ENCODE measurements at places on chromosomes 5 and 9. TPM values are rescaled to one million over a fixed set of nuclear protein-coding genes. Genes with fewer than 3 reads are reported as not detected.
A peak's percentile ranks its signal among the peaks of the same experiment; 100 is the strongest.

- no peak for DNase-seq
Observed at GRCh38 chr5:112958093-112959088, 18.2 kb upstream of the DCP2 start.

DNA sequence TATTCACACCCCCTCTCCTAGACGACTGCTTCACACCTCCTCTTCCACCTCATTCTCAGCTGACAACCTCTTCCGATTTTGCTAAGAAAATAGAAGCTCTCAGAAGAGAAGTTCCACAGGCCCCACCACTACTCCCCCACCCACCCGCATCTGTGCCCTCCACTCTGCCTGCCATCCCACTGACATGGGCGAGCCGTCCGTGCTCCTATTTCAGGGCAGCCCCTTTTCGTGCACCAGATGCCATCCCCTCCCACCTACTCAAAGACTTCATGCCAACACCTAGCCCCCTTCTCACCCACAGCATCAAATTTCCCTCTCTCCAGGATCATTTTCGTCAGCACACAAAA is 34.6 kb upstream of the JADE2 start:
- no peak for DNase-seq

DNA sequence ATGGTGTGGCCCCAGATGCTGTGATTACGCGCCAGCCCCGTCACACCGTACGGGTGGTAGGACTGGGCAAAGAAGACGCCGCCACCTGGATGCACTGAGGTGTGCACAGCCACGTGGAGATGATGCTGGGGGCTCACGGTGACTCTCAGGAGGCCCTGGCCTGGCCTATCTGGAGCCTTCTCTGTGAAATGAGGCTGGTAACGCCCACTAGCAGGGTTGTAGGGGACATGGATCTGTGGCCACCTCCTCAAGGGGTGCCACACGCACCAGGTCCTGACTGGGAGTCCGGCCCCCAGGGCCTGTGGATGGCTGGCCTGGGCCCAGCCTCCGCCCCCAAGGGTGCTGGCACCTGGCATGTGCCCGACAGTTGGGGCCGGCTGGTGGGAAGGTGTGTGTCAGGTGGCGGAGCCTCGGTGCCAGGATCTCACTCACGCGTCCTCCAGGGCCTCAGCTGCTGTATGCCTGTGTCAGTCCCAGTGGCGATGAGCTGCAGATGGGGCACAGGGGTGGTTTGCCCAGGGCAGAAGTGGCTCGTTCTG is 32.4 kb downstream of the NEK6 start:
- DNase-seq = no peak

DNA sequence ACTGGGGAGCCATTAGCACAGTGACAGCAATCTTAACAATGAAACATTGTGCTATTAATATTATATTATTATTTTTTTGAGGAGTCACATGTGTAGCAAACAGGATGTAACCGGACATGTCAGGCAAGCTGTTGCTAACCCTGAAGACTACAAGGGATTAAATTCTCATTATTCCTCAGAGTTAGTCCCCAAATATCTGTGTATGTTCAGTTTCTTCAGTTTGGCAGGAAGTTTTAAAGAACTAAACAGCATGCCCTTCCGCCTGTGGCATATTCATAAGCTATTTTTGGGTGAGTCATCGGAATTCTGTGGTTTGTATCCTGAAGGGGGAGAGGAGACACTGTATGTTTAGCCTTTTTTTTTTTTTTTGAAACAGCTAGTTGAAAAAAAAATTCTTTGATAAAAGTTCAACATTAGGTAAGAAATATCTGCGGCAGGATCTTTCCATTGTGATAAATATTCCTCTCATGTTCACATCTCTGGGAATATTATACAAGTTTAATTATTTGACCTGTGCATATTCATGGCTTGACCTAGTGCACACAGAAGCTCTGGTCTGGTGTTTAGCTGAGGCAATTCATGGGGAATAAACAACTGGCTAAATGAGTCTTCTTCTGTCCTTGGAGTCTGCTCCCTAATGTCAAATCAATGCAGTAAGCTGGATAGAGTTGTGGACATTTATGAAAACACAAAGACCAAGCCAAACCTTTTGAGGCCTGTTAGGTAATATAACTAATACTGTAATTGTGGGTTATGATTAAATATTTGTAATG is 202.7 kb upstream of the CDKN2B start:
- no peak for DNase-seq

GRCh38 chr5:33837301-33837700 is 54.5 kb downstream of the ADAMTS12 start:
- no peak for DNase-seq

GRCh38 chr5:148660346-148660660 is 6.0 kb upstream of the HTR4 start:
- DNase-seq = no peak

DNA sequence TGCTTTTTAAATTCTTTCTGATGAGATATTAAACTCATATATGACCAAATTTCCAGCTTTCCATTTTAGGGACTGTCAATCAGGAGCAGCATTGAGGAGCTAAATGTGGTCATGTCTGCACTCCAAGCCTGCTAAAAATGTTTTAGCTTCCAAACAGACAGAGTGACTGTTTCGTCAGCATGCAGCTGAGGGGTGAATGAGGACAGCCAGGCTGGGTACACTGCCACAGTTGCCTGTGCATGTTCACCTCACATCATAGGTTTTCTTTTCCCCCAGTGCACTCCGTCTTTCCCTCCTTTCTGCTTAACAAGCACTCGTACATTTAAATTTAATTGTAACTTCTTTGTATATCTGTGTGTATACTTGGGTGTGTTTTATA is 138.1 kb downstream of the ARRDC3 start:
- DNase-seq = no peak

DNA sequence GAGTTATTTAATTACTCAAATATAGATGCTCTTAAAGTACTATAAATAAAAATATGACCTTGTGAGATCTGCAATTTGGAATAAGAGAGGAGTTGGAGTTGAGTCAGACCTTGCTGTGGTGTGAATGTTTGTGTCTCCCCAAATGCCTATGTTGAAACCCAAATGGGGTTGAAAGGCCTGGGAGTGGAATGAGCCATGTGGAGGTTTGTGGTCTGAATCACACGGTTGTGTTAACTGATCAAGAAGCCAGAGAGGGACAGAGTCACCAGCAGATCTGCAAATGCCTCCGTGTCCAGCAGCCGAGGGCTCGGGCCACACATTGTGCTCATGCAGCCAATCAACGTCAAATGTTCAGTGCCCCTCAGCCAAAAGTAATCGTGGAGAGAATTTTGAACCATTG is 404.4 kb downstream of the ICE1 start:
- no peak for DNase-seq

GRCh38 chr5:163347671-163348070 is 89.7 kb upstream of the CCNG1 start:
- DNase-seq = peak; percentile 48

DNA sequence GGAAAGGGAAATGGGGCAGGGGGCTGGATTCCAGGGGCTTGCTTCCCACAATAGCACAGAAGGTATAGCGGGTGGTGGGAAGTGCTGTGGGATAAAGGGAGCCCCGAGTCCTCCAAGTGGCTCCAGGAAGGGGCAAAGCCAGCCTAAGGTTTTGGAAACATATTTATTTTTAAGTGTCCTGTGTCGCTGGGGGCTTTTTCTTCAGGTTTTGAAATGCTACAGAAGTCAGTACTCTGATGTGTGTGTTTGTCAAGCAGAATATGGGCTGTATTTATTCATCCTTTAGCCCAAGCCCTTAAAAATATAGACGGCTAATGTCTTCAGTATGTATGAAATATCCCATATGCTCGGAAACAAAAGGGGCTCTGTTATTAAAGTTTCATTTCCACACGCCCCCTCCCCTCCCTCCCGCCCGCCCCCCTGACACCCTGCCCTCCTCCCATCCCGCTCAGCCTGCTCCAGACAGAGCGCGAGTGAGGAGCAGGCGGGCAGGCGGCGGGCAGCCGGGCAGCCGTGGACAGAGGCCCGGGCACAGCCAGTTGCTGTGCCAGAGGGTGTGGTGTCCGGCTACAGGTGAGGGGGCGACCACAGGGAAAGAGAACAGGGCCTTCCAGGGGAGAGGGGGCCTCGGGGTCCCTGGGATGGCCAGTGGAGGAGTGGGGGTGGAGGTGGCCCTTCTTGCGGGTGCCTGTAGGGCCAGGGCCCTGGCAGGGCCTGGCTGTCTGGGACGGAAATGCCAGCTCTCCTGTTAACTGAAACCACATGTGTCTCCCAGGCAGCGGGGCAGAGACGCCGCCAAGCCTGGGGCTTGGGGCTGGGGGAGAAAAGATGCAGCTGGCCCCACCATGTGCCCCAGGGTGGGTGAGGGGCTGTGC is 39.6 kb upstream of the SYNPO start:
- no peak for DNase-seq

- no peak for DNase-seq
Observed at GRCh38 chr5:125560476-125561225, 814.2 kb upstream of the ZNF608 start.

GRCh38 chr5:125302577-125302976 is 556.1 kb upstream of the ZNF608 start:
- DNase-seq = no peak

DNA sequence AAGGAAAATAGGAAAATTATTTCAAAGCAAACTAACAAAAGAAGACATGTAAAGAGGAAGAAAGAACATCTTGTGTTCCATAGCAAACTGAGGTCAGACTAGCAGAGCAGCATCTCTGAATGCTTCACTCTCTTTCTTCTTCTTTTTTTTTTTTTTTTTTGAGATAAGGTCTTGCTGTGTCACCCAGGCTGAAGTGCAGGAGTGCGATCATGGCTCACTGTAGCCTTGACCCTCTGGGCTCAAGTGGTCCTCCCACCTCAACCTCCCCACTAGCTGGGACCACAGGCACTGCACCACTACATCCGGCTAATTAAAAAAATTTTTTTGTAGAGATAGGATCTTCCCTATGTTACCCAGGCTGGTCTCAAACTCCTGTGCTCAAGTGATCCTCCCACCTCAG is 36.6 kb downstream of the MELK start:
- DNase-seq = no peak

DNA sequence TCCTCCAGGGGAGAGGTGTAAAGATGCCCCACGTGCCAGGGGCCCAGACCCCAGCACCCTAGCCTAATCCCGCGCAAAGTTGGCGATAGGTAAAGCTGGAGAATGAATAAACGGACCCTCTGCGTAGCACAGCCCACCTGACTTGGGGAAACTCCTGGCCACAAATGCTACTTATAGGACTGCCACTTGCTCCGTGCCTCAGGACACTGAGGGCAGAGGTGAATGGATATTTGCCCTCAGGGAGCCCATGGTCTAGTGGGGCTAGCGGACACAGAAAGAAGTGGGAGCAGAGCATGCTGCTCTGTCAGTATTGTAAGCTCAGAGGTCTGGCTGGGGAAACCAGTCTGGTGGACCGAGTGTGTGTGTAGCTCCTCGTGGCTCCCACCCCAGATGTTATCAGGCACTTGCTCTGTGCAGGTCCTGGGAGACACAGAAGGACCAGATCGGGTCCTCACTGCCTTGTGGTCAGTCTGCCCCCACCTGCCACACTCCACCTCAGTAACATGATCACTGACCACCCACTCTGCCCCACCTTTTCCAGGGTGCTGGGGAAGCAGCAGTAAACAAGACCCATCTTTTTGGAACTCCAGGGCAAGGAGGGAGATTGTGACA is 841 bp downstream of the GRK6 start:
- no peak for DNase-seq

- DNase-seq = no peak
Observed at GRCh38 chr9:131875828-131876485, 136.1 kb upstream of the RAPGEF1 start.

- no peak for DNase-seq
Observed at GRCh38 chr5:28750251-28750650, 1711.9 kb upstream of the CDH9 start.

DNA sequence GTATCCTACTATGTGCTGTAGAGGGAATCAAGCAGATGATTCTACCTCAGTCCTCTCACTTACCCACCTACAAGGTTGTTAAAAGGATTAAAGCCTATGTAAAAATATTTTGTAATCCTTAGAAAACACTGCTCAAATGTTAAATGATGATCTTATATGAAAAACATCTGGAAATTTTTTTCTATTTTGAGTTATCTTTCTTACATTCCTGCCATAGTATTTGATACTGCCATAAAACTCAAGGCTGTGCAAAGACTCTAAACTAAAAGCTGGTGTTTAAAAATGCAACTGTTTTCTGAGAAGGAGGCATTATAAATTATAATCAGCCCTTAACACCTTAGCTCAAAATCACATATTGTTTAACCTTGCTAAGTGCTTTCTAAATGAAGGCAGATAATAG is 474.2 kb downstream of the PRELID2 start:
- DNase-seq = no peak

- peak; percentile 67 for DNase-seq
Observed at GRCh38 chr9:129225815-129226214, 47.8 kb upstream of the IER5L start.

DNA sequence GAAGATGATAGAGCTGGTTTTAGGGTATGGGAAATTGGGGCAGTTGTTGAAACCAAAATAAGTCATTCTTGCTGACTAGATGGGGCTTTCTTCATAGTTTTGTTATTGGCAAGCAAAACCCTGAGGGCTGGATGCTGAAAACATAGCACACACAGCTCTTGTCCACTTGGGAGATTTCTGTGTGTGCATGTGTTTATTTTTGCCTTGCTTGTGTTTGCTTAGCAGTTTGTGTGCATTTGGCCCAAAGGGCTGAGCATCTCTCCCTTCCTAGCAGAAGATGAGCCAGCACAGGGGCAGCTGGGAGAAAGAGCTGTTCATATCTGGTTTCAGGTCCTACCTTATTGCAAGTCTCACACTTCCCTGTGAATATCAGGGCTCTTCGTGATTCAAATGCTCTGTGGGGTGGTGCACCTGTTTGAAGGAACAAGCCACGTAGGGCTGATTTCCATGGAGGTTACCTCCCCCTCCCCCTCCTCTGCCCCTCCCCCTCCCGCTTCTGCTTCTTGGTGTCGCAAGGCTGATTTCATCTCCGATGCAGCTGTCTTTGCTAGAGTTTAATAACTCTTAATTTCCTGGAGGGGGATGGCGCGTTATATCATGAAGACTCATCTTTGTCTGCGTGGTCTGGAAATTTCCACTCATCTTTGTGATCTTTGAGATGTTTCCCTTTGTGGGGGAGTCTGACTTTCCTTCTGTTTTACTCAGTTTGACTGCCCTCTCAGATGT is 296.5 kb downstream of the ARHGAP26 start:
- no peak for DNase-seq

DNA sequence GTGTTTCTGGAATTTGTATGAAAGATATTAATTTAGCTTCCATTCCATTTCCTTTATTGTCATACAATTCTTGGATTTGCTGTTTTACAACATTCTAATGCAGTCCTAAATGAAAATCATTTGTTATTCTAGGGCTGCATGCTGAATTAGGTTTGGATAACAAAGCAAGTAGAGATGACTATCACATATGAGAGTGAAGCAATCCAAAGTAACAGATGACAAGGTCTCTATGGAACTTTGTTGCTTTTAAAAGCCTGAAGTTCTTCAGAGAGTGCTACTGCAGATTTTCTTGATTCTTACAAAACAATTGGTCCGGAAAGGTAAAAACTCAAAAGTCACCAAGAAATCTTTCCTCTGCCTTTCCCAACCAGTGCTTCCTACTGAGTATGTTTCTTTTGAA is 56.9 kb upstream of the VCAN start:
- no peak for DNase-seq

- DNase-seq = no peak
Observed at GRCh38 chr5:149895416-149896345, 48.9 kb downstream of the PDE6A start.

Gene NSUN2
- 46.1 TPM for polyA plus RNA-seq

Gene ZNF366
- polyA plus RNA-seq = 4.1 TPM

Gene ARID3C
- polyA plus RNA-seq = 0.16 TPM

Gene LNPEP
- polyA plus RNA-seq = 30.7 TPM

Gene FUT7
- polyA plus RNA-seq = not detected

Gene TEK
- 36.7 TPM for polyA plus RNA-seq

Gene MZB1
- polyA plus RNA-seq = 1.1 TPM

Gene SAXO1
- polyA plus RNA-seq = 0.18 TPM

Gene CDO1
- 26.4 TPM for polyA plus RNA-seq

Gene CNTFR
- polyA plus RNA-seq = 48.1 TPM

Gene LIFR
- polyA plus RNA-seq = 85.9 TPM
